Stimulated activated CD4-positive, alpha-beta T cell treated with anti-CD3 and anti-CD28 coated beads, TNF-alpha, amount 100 ng/mL, for 4 hours (primary cell): ENCODE measurements at places on chromosomes 5 and 9.

GRCh38 chr5:68084396-68084795 lies 131.2 kb upstream of the PIK3R1 start:
- DNase-seq, result no peak

DNA sequence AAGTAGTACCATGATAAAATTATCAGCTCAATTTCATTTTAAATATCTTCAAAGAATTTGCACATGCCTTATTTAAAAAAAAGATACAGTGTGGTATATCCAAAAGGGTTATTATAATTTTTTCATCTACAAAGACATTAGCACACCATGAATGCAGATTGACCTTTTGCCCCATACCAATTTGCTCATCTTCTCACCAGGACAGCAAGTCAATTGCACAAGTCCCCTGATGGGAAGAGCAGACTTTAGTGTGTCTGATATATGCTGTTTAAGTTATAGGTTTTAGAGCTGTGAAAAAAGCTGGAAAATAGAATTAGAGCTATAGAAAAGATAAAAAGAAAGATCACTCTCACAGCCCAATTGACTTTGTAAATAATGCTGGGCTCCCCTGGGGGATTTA lies 325.8 kb upstream of the CDH6 start:
- no peak for DNase-seq

DNA sequence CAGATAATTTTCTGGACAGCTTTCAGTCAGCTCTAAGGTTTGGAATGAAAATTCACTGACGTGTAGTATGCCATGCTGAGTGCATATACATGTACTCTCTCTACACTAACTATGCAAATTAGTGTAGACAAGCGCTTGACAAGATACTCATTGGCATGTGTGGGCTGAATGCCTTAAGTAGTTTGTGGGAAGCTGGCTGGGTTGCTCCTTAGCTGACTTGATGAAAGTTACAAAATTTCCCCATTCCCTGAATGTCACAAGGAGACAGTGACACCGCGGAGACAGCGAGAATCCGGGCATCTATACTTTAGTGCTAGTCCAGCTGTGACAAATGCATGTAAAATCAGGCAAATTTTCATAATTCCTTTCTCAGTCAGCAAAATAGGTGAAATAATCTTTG lies 51.6 kb upstream of the C5orf46 start:
- DNase-seq, result no peak

DNA sequence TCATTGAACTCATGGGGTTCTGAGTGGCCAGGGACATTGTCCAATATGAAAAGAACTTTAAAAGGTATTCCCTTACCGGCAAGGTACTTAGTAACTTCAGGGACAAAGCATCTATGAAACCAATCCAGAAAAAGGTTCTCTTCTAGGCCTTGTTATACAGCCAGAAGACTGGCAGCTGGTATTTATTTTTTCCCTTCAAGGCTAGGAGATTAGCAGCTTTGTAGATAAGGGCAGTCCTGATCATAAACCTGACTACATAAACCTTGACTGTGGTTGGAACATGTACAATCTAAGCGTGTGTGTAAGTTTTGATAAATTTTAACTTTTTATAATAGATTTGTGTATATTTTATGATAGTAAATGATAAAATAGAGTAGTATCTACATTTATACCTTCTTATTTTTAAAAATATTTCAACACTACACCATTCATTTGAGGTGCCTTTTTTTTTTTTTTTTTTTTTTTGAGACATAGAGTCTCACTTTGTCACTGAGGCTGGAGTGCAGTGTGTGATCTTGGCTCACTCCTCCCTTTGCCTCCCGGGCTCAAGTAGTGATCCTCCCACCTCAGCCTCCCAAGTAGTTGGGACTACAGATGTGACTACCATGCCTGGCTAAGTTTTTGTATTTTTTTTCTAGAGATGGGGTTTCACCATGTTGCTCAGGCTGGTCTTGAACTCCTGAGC lies 24.5 kb downstream of the RANBP17 start:
- DNase-seq, result no peak

DNA sequence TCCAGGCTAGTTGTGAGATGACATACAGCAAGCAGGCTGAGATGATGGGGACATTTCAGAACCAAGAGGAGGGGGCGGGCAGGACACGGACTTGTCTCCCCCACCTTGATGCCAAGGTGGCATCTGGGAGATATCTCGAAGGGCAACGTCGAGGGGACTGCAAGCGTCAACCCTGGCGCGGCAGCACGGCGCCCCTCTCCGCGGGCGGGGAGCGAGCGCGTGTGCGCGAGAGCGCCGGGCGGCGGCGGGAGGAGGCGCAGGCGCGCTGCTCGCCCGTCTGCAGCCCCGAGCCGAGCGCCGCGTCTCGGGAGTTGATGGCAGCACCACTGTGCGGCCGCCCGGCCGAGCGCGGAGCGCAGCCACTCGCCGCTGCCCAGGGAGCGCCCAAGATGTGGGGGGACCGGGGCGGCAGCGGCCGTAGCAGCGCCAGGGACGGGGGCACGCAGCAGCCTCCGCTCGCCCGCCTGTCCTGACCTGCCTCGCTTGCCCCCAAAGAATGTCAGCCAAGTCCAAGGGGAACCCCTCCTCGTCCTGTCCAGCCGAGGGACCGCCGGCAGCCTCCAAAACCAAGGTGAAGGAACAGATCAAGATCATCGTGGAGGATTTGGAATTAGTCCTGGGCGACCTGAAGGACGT lies at the start of gene PRR16:
PRR16 (plus strand) TSS at position 310 of the 636 bp plus-strand sequence.
- DNase-seq, result no peak

GRCh38 chr5:127298656-127299055 lies 8.1 kb downstream of the MEGF10 start:
- no peak for DNase-seq

GRCh38 chr5:152355061-152355460 lies 50.0 kb downstream of the NMUR2 start:
- DNase-seq, result no peak

- DNase-seq, result no peak
Measured at GRCh38 chr5:132464156-132464939, 26.2 kb downstream of the IRF1 start.

DNA sequence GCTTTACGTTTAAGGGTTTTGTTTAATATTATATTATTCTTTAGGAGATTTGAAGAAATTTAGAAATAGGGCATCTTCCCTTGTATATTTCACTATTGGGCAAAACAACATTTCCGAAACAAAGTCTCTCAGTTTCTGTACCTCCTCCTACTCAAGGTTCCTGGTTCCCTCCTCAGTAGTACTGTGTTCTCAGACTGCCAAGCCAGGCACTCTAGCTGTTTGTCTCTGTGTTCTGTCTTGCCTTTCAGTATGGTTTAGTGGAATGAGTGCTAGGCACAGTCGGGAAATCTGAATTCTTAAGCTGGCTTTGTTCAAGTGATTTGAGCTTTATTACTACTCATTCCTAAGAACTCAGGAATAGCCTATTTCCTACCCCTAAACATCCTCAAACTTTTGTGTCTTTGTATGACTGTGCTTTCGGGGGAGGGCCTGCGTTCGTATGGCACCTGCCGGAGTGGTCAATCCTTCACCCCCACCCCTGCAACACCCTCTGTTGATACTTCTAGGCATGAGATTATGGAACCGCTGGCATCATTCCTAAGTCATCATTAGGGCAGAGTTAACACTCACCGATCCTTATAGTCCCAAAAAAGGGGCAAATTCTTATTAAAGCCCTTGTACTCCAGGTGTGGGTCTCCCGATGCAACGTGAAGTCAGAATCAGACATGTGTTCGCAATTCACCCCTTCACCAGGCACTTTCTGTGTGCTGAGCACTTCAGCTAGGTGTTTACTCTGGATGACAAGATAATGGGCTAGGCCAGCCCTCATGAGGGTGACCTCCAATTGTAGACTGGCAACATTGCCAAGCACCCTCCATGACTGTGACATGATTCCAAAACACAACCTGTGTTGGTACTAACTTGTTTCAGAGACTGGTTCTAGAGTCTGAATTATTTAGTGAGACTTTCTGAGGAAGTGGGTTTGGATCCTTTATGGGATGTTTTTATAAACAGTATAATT lies 24.5 kb downstream of the SNX18 start:
- no peak for DNase-seq

GRCh38 chr9:27377147-27377807 lies 80.3 kb upstream of the EQTN start:
- no peak for DNase-seq

- no peak for DNase-seq
Measured at GRCh38 chr5:91028499-91028956, 354.6 kb downstream of the ARRDC3 start.

DNA sequence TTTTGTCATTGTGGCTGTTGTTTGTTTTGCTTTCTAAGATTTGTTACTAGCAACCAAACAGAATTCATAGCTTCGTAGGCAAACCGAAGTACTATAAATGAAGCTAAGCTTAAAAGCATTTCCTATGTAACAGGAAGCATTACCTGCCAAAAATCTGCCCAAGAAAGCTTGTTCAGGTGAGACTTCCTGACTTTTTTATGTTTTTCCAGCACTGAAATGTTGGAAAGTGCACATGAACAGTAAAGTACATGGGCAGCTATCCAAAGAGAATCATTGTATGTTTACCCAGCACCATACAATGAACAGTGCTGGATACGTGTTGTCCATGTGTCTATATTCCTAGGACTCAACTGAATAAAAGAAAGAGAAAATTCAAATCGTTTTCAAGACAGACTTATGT lies 247.1 kb downstream of the NFIB start:
- no peak for DNase-seq

- no peak for DNase-seq
Measured at GRCh38 chr9:36222449-36222848, 31.7 kb downstream of the CLTA start.

GRCh38 chr5:108531367-108532128 lies 149.7 kb upstream of the FBXL17 start:
- DNase-seq, result no peak

DNA sequence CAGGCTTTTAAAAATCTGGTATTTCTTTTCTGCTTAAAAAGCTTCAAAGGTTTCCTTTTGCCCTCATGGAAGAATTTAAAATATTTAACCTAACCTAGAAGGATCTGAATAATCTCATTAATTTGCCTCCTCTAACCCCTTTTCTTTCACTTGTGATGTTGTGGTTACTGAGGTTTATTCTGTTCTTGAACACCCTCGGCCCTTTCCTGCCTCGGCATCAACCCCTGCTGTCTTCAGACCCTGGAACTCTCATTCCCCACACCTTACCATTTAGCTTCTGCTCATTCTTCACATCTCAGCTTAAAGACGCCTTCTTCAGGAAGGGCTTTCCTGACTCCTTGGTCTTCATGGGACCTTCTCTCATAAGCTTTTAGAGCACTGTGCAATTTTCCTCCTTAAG lies 131.4 kb upstream of the MAN2A1 start:
- DNase-seq, result no peak

DNA sequence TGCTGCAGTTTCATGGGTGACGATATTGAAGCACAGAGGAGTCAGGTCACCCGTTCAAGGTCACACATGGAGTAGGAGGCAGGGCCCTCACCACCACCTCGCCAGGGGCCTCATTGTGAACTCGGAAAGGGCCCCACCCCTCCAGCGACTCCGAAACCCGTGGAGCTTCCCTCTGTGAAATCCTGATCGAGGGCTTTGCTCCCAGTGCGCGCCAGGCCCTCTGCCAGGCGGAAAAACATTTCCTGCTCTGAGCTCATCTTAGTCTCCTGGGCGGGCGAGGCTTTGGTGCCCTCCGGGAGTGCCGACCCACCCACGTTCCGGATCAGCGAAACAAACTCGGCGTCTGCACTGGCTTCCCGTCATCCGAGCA lies 75.0 kb upstream of the FCN1 start:
- no peak for DNase-seq

- no peak for DNase-seq
Measured at GRCh38 chr5:4027088-4027734, 431.6 kb downstream of the IRX1 start.

GRCh38 chr9:116504893-116505480 lies 182.1 kb upstream of the TRIM32 start:
- DNase-seq, result no peak

DNA sequence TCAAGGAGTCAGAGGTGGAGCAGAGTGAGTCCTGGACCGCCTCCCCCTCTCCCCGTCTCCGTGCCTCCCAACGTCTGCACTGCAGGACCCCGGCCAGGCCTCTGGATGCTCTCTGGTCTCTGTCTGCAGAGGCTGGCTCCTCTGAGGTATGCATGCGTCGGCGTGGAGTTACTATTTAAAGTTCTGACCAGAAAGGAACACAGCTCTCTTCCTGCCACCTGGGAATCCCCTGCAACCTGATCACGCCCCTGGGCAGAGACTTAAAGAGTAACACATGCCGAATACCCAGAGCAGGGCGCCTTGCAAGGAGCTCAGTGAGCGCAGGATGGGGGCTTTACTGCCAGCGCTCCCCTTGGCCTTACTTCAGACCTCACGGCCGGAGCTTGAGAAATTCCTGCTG lies 16.0 kb downstream of the ANXA6 start:
- no peak for DNase-seq

DNA sequence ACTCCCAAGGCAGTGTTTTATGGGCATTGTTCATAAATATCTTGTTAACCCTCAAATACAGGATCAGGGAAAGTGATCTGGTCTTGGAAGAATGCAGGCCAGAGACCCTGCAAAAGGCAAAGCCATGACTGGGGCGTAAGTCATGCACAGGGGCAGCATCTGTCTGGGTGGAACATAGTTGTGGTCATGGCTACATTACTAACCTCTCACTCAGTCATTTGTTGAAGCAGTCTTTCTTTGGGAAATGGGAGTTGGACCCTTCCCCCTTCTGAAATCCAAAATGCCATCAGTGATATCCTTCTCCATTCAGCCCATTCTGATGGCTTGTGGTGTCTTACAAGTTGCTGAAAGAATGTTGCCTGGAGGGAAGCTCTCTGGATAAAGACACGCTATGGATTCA lies 68.1 kb downstream of the GDNF start:
- no peak for DNase-seq
